Stimulated activated CD8-positive, alpha-beta memory T cell treated with anti-CD3 and anti-CD28 coated beads, Interleukin-4, amount 100 ng/mL, for 4 hours (primary cell): ENCODE measurements at places on chromosomes 5 and 9.

GRCh38 chr5:32520972-32521371 lies 64.4 kb upstream of the SUB1 start:
- no peak for DNase-seq

DNA sequence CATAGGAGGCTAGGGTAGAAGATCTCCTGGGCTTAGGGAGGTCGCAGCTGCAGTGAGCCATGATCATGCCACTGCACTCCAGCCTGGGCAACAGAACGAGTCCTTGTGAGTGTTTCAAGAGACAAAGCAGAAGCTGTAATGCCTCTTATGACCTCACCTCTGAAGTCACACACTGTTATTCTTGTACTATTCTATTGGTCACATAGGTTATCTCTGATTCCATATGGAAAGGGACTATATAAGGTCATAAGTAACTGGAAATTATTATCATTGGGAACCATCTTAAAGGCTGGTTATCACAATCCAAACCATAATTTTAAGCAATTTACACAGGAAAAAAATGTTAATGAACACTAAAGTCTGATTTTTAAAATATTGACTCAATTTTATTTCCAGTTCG lies 17.9 kb upstream of the AFF4 start:
- no peak for DNase-seq

GRCh38 chr9:24096756-24097155 lies 270.7 kb upstream of the ELAVL2 start:
- DNase-seq, result no peak

- DNase-seq, result no peak
Measured at GRCh38 chr5:60458666-60459065, 241.3 kb downstream of the DEPDC1B start.

GRCh38 chr9:131656356-131657036 lies 83.4 kb downstream of the RAPGEF1 start:
- no peak for DNase-seq

GRCh38 chr5:66477596-66477995 lies 118.6 kb upstream of the MAST4 start:
- DNase-seq, result no peak

DNA sequence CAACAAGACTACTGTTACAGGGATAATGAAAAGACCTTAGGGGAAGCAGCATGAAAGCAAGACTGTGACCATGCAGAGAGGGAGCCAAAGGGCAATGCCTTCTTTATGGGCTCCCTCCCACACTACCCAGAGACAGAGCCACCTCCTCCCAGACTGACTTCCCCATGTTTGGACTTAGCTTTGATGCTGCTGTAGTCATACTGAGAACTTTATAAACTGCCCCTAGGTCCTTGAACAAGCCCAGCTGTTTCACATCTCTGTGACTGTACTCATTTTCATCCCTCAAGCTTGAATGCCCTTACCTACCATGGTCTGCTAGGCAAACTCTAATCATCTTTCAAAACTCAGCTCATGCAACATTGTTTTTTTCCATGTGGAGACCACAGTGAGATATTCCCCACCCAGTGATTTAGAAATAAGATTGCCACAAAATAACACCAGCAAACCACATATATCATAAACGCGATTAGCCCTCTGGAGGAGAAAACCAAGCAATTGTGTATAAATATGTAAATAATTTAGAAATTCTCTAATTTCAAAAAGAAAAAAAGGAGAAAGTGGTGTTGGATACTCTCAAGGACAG lies 23.4 kb upstream of the FAM169A start:
- DNase-seq, result no peak

DNA sequence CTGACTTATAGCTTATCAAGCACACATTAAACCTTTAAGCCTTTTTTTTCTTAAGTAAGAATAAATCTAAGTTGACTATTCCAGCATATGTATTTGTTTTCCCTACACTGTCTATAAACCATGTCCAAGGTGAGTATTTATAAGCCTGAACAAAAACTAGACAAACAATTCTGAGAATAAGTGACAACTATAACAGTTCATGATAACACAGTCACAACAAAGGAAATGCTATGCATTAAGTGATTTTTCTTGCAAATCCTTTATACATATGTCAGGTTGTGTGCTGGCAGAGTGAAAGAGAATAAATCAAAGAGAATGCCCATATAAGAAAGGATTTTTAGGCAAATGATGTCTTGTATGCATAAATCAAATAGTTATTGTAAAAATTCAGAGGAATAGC lies 408.8 kb upstream of the KIF2A start:
- DNase-seq, result no peak

GRCh38 chr5:102823441-102823874 lies 68.4 kb downstream of the PAM start:
- no peak for DNase-seq

DNA sequence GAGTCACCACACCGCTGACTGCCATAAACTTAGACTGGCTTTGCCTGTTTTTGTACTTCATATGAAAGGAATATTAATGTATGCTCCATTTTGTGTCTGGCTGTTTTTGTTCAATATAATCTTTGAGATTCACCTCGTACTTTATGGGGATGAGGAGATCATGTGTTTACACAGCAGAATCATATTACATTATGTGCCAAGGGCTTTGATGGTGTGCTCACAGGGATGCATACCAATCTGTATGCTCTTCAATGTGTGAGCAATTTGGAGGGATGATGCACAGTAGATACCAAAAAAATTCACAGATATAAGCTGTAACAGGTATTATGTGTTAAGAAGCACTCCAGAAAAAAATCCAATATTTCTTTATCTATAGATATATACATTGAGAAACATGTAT lies 113.7 kb downstream of the GABRB2 start:
- DNase-seq, result no peak

GRCh38 chr9:98515506-98516204 lies 193.1 kb downstream of the GABBR2 start:
- no peak for DNase-seq

- no peak for DNase-seq
Measured at GRCh38 chr5:119470105-119470763, 17.9 kb downstream of the HSD17B4 start.

DNA sequence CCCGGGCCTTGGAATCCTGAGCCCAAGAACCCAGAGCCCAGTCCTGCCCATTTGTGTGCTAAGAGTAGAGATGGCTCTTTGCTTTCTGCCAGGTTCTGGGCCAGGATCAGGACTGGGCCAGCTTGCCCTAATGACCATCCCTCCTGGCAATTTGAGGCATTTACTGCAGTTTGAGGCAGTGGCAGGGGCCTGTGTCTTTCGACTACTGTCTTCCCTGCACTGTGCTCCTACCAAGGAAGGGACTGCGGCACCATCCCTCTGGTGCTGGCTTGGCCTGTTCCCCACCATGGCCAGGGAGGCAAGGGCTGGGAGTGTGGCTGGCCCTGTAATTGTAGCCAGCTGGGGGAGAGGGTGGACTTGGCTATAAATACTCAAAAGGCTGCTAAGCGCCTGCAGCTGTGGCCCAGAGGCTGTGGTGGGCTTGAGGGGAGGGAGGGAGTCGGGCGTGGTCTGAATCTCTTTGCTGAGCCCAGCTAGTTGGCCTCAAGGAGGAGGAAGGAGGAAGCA lies 4.6 kb downstream of the ENHO start:
- no peak for DNase-seq

GRCh38 chr9:115058684-115059315 lies 59.2 kb downstream of the TNC start:
- DNase-seq, result no peak

GRCh38 chr5:172616730-172617129 lies 24.3 kb upstream of the NEURL1B start:
- DNase-seq, result no peak
